ENCODE measurements at places on chromosomes 16 and 17.

DNA sequence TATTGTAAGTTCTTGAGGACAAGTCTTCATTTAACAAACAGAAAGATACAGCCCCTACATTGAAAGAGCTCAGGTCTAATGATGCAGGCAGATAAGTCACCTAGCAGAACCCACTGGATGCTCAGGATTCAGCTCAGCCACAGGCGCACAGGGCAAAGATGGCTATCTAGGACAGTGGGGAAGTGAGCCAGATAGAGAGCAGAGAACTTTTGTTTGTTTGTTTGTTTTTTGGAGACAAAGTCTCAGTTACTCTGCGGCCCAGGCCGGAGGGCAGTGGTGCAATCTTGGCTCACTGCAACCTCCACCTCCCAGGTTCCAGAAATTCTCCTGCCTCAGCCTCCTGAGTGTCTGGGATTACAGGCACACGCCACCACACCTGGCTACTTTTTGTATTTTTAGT, 20.4 kb downstream of the METTL2A start:
- DNase-seq: no peak

GRCh38 chr17:65104541-65104940, 32.6 kb upstream of the RGS9 start:
- DNase-seq: no peak

DNA sequence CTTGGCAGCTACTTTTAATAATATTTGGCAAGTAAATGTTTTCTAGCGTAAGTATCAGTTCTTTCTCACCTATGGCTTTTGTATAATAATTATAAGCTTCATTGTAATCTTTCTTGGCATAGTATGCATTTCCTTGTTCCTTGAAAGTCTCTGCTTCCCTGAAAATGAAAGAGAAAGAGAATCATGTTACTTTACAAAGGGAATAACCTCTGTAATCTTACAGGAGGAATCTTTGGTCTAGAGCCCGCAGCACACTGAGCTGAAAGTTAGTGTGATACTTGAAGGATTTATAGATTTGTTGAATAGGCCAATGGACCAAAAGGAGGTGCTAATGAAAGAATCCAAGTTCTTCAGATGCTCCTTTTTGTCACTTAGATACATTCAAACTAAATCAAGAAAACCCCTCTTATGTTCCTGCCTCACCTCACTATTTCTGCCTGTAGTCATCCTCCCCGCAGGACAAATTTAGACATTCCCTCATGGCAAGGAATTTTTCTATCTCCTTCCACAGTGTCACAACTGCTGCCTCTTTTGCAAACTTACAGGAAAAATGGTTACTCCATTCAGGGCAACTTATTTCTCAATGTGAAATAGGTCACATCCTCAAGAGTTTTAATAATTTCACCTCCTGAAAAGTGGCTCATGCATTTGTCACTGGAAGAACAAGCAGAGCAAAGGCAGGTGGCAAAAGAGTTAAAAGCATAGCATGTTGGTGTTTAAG, 16.7 kb downstream of the DNAJC7 start:
- no peak for DNase-seq

GRCh38 chr17:80942423-80943345, 49.0 kb upstream of the CHMP6 start:
- no peak for DNase-seq

- no peak for DNase-seq
These were observed 44.0 kb downstream of the ZNF276 start for GRCh38 chr16:89765292-89765830.

DNA sequence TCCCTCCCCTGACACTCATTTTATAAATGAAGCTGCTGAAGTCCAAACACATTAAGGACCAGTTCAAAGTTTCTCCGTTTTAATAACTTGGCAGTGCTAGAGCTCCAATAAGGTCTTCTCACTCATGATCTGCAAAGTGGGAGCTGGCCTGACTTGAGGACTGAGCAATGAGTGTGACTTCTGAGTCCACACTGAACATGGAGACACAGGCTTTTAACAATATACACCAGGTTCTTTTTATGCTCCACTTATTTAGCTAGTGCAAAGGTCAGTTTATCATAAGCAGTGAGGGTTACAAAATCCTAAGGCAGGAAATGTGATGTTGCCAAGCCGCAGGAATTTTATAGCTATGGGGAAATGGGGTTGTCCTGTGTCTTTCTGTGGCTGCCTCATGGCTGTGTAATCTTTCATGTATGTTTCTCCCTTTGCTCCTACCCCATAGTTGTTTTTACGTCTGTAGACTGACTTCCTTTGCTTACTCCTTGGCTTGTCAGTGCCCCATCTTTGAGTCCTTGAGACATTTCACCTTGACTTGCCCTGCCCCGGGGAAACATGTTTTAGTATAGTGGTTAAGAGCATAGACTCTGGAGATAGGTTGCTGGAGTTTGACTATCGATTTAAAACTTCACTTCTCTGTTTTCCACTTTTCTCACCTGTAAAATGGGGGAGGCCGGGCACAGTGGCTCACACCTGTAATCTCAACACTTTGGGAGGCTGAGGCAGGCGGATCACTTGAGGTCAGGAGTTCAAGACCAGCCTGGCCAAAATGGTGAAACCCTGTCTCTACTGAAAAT, 12.2 kb upstream of the MMD start:
- no peak for DNase-seq

DNA sequence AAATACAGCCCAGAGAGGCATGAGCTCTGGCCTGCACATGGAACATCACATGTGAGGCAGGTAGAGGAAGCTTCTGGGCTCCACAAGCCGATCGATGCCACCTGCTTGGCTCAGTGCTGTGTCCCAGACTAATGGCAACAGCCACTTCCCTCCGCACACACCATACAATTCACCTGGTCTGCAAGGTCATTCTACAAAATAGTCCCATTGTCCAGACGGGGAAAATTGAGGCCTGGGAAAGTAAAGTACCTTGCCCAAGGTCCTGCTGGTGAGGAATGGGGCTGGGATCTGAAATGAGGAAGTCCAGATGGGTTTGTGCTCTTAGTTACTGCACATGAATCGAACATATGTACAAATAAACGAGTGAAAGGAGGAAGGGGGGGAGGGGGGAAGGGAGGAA, 88.0 kb downstream of the LITAF start:
- no peak for DNase-seq

DNA sequence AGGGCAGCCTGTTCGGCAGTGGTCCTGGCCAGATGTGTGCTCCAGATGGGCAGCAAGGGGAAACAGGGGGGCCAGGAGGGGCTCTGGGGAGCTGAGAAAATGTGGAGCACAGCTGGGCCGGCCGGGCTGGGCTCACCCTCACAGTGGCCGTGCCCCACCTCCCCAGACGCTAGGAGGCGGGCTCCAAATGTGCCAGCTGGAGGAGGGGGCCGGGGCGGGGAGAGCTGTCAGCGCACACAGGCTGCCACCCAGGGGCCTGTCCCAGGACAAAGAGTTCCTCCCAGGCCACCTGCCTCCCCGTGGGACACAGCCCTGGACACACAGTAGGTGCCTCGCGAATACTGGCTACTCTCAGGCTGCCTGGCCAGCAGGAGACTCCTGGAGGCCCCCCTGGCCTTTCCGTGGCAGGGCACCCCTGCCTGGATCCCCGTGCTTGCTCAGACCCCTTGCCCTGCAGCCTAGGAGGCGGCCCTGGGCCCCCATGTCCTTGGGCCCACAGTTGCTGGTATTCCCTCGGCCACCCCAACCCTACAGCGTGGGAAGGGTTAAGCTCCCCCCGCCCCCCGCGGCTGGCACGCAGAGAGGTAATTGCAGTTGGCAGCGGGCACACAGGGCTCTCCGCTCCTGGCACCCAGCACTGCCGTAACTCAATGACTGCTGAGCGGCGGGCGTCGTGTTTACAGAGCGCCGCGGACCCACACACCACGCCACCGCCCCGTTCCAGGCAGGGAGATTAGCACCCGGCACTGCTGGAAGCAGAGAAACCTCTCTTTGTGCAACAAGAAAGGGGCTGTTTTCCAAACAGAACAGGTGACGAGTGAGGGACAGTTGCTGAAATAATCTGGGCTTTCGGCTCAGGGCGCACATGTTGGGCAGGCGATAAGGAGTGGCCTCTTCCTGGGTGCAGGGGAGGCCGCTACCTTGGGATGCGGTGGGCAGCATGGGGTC, 32.2 kb downstream of the BAHCC1 start:
- no peak for DNase-seq

DNA sequence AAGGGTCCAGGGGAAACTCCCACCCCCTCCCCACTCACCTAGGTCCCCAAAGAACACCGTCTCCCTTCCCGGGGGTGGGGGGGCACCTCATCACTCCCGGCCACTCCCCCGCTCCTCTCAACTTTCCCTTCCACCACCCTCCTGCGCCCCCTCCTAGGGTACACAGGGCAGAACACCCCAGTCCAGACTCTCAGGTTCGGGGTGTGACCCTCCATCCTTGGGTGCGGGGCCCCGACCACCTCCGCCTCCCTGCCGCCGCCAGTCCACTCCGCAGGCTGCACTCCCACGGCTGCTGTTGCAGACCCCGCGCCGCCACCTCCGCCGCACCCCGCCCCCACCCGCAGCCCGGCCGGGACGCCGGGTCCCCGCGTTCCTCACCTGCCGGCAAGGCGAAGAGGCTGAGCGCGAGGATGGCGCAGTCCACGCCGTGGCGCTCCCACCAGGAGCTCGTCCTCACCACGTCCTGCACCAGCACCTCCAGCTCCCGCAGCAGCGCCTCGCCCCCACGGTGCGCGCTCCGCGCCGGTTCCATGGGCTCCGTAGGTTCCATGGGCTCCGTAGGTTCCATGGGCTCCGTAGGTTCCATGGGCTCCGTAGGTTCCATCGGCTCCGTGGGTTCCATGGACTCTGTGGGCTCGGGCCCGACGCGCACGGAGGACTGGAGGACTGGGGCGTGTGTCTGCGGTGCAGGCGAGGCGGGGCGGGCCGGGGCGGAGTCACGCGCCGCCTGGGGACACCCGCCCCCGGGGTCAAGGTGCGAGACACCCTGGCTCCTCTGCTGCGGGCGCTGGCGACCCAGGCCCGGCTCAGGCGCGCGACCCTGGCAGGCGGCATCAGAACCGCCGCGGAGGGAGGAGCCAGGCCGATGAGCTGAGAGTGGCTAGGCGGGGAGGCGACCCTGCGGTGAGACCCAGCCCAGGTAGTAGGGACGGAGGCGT, at the start of gene FADS6:
TSS of gene FADS6 (minus strand) at position 660 of the 938 bp plus-strand sequence. CDS start at position 622, 38 bp downstream.
- no peak for DNase-seq

DNA sequence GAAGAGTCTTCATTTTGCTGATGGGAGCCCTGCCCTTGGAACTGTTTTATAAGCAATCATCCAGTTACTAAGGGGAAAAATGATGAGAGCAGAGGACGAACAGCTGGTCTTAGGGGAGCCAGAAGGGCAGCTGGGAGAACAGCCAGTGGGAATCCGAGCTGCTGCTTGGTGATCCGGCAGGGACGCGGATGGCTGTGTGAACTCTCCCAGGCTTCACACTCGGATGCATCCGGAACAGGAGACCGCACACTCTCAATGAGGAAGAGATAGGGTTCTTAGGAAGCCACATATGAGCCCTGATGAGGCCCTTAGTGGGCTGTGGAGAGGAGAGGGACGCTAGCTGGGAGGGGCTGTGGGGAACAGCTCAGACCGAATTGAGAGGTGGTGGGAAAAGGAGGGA, 5.0 kb upstream of the CACNG5 start:
- no peak for DNase-seq

GRCh38 chr17:81253358-81254131, 14.4 kb downstream of the NDUFAF8 start:
- peak; percentile 81 for DNase-seq

- no peak for DNase-seq
These were observed 38.2 kb downstream of the KSR1 start for GRCh38 chr17:27494192-27495091.

- DNase-seq: peak; percentile 73
These were observed 681 bp downstream of the TMEM102 start for GRCh38 chr17:7435676-7436555.

DNA sequence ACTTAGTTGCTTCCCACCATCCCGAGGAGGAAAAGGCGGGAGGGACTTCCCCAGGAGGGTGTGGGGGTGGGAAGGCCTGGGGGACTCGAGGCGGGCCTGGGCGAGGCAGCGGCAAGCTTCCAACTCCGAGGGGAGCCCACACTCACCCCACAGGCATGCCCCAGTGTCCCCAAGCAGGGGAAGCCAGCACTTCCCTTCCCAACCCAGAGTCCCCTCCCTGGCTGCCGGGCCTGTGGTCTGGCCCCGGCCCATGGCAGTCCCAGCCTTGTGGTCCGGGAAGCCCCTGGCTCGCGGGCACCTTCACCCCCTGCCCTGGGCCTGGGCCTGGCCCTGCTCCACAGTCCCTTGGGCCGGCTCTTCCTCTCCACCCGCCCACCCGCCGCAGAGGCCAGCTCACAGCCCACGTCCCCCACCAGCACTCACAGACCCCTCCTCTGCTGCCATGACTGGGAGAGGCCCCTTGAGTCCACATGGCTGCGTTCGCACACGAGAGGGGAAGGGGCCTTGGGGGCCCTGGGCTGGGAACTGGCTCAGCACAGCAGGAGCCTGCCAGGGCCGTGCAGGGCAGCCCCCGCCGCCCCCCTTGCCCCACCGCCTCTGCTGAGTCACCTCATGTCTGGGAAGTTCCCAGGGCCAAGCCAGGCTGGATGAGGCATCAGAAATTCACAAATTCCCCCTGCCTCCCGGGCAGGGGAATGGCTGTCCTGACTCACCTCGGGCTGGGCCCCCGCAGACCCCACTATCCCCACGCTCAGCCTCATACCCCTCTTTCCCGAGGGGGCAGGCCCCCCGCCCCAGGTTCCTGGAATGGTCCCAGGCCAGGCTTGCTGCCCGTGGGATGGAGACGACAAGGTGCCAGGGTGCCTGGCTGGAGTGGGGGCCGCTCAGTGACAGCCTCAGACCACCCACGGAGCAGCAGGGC, 27.8 kb downstream of the BAHCC1 start:
- no peak for DNase-seq

DNA sequence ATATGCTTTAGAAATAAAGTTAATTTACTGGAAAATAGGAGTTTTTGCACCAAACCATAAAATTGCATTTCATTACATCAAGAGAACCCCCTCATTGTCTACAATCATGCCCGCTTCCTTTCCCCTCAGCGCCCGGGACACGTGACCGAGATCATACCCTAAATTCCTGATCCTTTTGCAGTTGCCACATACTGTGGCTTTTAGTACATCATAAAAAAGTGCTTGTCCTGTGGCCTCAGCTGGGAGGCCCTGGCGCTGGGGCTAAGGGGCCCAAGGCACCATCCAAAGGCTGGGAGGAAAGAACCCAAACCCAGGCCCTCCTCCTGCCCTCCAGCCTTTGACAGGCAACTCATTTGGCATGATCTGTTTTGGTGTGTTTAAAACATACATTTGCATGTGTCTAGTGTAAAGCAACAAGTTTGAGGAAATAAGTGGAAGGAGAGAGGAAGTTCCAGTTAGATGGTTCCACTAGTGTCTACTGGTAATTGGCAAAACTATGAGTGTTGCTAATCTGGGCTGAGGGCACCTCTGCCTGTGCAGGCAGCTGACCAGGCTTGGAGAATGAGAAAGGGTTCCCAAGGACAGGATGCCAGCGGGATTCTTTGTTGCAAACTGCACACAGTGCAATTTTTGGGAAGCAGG, 6.0 kb downstream of the CDK5R1 start:
- peak; percentile 32 for DNase-seq
